H4 (cell line): ENCODE measurements at places on chromosomes 6 and 20. TPM values are rescaled to one million over a fixed set of nuclear protein-coding genes. Genes with fewer than 3 reads are reported as not detected.

PI16 gene
- not detected in 2 replicates for total RNA-seq

DNA sequence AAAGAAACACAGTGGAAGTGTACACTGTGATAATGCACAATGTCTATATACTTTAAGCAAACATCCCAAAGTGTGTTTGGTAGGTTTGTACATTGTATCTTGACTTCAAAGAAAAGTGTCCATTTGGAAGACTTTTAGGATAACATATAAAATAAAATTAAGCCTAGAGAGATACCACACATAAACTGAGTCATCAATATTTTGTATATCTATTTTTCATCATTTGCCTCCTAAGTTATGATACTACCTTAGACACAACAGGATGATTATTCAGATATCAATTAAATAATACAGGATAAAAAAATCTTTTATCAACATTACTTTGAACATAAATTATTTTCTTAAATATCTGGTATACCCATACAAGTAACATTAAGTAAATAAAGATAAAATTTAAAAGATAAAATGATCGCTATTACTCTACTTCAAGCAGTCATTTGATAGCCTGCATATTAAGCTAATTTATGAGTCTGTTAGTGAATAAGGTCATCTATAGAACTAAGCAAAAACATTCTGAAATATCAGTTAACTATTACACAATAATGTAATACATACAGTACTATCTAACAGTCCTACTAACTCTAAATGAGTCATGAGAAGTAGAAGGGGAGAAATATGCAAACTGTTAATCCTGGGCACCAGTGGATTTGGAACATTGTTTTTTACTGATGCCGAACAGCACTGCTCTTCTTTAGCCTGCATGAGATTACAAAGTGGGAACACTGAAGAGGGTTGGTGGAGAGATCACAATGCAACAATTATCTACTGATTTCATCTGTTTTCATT is 158.4 kb upstream of the SIM1 start:
- no peak for DNase-seq

DNA sequence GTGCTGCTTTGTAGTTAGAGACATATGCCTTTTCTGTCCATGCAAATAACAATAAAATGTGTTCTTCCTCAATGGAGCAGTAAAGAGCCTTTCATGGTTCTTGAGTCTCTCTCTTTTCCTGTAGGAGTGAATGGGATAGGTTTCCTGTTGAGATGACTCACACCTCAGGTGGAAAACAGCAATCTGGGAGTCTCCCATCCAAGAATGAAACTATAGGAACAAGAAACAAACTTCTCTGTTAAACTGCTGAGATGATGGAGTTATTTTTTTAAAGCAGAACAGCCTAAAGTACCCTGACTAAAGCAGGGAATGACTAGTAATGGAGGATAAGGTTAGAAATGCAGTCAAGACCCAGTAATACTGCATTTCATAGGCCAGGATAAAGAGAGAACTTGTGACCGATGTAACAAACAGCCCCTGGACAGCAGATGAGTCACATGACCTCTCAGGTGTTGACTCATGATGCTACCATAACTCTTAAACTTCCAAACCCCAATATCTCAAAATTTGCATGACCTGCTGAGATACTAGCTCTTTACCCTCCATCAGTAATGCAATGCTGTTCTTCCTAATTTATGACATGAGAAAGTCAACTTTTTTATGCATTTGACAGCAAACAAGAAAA is 548.9 kb downstream of the CBLN4 start:
- DNase-seq, result no peak

GRCh38 chr20:35991142-35991771 is 22.9 kb downstream of the CNBD2 start:
- DNase-seq, result no peak

PACRG gene
- not detected in 2 replicates for total RNA-seq

GRCh38 chr20:57450931-57451330 is 59.7 kb downstream of the RBM38 start:
- DNase-seq, result no peak

- DNase-seq, result peak; percentile 7
These were observed 149.4 kb downstream of the CD24 start for GRCh38 chr6:106825156-106825555.

GRCh38 chr20:23200413-23200812 is 114.3 kb upstream of the CD93 start:
- no peak for DNase-seq

DNA sequence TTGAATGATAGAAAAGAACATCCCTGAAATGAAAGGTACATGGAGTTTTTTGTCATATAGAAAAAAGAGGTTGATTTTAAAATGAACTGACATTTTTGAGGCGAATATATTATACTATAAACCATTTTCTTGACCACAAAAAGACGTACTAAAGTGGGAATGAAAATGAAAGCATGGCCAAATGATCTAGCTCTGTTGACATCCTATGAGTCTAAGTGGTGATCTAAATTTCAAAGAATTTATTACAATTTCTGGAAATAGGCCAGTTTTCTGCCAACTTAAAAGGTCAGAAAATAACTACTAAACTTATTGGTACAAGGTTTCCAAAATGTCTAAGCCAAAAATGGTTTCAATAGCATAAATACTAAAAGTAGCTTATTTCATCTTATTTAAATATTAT is 536.8 kb downstream of the EYS start:
- no peak for DNase-seq
